Muscle of leg (tissue), 16 donors: ENCODE measurements at places on chromosomes 11 and 22. TPM values are rescaled to one million over a fixed set of nuclear protein-coding genes. Genes with fewer than 3 reads are reported as not detected.

DNA sequence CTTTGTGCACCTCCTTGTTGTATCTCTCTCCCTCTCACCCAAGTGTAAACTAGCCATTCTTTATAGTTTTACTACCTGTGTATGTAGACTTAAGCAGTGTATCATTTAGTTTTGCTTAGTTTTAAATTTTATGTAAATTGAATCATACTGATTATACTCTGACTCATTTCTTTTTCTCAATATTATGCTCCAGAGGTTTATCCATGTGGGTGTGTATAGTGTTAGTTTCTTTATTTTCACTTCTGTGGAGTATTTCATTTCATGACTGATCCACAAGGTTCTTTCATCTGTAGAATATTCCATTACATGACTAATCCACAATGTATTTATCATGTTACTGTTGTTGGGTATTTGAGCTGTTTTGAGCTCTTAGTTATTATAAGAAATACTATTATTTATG, 62.0 kb downstream of the CCDC34 start:
- DNase-seq: no peak

Gene BTBD18
- 0.41 TPM for polyA plus RNA-seq

Gene SYT13
- polyA plus RNA-seq: 1.4 TPM

Gene CHCHD10
- 36.7 TPM for polyA plus RNA-seq

- DNase-seq: no peak
Observed at GRCh38 chr11:122273476-122274191, 157.6 kb upstream of the BLID start.

Gene MAJIN
- not detected for polyA plus RNA-seq

DNA sequence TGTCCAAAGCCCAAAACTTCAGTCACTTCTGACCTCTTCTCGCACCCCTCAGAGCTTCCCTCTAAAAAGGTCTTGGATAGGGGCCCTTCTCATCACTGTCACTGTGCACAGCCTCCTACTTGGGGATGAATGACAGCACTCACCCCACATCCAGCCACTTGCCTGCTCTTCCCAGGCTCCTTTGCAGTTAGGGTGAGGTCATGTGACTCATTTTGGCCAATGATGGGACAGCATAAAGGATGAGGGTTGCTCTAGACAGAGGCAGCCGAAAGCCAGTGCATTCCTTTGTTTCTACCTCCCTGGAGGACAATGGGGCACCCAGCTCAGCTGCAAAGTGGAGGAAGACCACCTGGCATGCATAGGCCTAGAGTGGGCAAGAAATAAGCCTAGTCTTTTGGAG, 1413.3 kb downstream of the TBC1D22A start:
- DNase-seq: no peak

- DNase-seq: peak; percentile 61
Observed at GRCh38 chr22:46619240-46619829, 851 bp upstream of the GRAMD4 start.

Gene CRYBB2
- 0.28 TPM for polyA plus RNA-seq

GRCh38 chr11:88352139-88352538, 14.6 kb upstream of the CTSC start:
- DNase-seq: peak; percentile 24

DNA sequence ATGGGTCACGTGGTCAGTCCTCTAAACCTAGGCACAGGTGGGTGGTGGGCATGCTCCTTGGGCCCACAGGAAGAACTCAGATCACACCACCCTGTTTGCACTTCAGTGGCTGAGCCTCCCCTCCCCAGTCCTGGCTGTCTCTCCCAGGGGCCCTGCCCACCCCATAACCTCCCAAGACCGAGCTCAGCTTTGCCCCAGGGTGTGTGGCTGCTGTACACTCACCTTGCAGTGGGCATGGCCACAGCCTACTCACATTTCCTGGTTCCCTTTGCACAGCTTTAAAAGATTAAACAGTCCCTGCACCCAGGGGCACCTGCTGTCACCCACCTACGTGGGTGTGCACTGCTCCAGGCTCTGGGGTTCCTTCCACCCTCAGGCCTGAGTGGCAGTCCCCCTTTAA, 13.8 kb downstream of the TRIOBP start:
- no peak for DNase-seq

DNA sequence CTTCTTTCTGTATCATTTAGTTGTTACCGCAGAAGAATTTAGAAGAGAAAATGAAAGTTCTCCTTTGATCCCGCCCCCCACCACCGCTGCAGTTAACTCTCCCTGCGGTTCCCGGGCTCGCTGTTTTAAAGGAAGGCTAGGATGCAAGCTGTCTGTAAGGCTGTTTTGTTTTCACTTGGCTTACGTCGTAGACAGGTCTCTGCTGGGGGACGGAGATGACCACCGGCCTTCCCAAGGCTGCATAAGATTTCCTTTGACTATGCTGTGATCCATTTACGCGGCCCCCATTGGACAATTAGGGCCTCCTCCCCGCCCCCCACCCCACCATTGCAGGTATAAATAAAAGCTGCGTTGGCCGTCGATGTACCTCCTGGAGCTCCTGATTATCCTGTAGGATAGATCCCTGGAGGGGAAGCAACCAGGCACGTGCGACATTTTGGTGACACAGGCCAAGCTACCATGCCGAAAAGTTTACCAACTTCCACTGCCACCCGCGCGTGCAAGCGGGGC, 1.4 kb upstream of the CPT1A start:
- peak; percentile 51 for DNase-seq

Gene CADM1
- polyA plus RNA-seq: 23.5 TPM

DNA sequence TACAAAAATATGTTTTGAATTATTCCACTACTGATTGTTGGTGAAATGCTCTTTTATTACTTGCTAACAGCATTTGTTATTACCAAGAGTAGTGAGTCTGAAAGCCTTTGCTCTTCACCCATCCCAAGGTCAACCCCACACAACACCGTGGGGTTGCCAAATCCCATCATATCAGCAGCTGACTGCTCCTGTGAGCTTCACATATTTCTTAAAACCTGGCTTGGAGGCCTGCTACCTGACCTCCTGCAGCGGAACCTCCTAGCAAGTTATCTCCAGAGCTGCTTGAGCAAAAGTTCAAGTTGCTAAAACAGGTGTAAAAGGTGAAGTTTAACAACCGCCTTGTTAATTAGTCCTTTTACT, 20.1 kb upstream of the EIF3M start:
- DNase-seq: no peak

Gene SPON1
- 21.7 TPM for polyA plus RNA-seq

GRCh38 chr11:8533332-8533731, 60.7 kb downstream of the STK33 start:
- DNase-seq: no peak

DNA sequence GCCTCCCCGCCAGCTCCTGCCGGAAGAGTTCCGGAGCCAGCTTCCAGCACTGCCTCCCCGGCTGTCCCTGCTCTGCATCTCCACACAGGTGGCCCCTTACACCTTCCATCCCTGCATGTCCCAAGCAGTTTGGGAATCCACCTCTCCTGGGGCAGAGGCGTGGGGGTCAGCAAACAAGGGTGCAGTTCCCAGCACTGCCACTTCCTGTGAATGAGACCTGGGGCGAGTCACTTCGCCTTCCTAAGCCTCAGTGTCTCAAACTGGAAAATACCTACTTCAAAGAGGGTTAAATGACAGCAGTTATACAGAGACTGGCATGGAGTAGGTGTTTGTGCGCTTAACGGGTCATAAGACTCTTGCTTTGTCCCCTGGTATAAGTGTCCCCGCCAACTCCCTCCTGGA, 5.2 kb downstream of the CYTH4 start:
- DNase-seq: no peak

GRCh38 chr11:109552376-109552775, 130.4 kb downstream of the C11orf87 start:
- DNase-seq: no peak

Gene GGT1
- polyA plus RNA-seq: 4.5 TPM

DNA sequence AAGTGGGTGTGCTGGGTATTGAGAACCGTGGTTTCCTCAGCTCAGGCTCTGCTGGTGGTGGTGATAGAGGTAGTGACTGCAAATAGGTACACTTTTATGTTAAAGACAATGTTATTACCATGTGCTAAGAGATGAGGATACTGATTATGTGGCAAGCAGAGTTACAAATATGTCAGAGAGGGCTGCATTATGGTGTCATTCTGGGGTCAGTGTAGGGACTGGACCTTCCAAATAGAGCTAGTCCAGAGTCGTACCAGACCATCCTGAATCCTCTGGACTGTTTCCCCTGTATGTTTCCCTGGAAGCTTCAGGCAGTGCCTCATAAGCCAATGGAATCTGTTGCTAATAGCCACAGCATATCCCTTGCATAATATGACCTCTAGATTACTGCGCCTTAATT, at the start of gene DNAJB7:
Gene DNAJB7 (minus strand): TSS at position 101 of the 400 bp plus-strand sequence. CDS start 119 bp downstream, outside the sequence.
- DNase-seq: no peak

GRCh38 chr11:60912223-60912850, 1.6 kb upstream of the TMEM109 start:
- DNase-seq: no peak

DNA sequence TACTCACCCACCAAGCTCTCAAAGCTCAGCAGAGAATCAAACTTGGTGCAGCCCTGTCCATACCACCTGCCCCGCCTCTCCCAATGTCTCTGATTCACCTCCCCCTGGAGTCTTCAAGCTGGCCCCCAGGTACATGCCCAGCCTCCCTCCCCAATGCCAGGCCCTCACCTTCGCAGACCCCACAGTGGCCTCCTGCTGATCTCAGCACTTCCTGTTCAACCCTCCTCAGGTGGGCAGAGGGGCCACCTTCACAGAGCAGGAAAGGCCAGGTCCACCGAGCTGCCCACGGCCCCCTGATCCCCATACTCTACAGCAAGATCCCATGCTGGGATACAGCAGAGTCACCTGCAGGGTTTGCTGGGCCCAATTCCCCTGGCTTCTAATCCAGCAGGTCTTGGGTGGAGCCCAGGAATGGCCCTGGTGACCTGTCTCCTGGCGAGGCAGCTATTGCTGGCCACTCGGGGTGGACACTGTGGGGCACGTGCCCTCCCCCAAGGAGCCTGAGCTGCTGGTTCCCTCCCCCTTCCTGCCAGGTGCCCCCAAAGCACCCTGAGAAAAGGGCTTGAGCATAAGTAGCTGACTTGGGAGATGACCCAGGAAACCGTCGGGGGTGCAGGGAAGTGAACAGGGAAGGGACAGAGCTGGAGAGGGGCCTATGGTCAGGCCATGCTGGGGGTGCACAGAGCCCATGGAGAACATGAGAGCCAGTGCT, 150.7 kb downstream of the BRD1 start:
- DNase-seq: no peak
